ENCODE measurements at places on chromosomes 4 and X.

GRCh38 chrX:142593361-142593862, 388.3 kb upstream of the MAGEC2 start:
- H3K36me3 ChIP-seq, result no peaks in the 10 kb centered on the region
- H3K27me3 ChIP-seq, result no peaks in the 10 kb centered on the region
- DNase-seq, result no peak
- H3K4me3 ChIP-seq, result no peak overlapping the region
- H3K27ac ChIP-seq, result no peak overlapping the region

GRCh38 chrX:151543706-151544105, 19.8 kb upstream of the PASD1 start:
- H3K27ac ChIP-seq, result no peak overlapping the region
- H3K36me3 ChIP-seq, result no peaks in the 10 kb centered on the region
- DNase-seq, result no peak
- no peak overlapping the region for H3K4me3 ChIP-seq
- H3K27me3 ChIP-seq, result no peaks in the 10 kb centered on the region

DNA sequence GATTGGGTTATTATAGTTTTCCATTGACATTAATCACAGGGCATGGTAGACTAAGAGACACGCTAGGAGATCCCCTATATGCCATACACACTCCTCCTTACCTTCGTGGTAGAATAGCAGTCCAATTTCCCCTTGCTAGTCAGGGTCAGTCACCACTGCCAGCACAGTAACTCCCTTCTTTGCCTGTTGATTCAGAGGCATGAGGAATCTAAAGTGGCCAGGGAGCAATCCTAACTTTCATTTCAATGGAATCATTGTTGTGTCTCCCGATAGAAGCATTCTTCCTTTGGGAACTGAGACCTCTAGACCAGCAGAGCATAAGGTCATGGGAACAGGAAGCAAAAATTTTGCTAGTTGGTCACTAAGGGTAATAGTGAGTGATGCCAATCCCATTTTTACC, 51.1 kb downstream of the COL25A1 start:
- H3K36me3 ChIP-seq, result peaks cover 12% of the 10 kb centered on the region
- peak overlapping the region; percentile 56 for H3K4me3 ChIP-seq
- peak overlapping the region; percentile 36 for H3K27ac ChIP-seq
- DNase-seq, result peak; percentile 8
- H3K4me1 ChIP-seq, result peaks cover 52% of the 10 kb centered on the region

DNA sequence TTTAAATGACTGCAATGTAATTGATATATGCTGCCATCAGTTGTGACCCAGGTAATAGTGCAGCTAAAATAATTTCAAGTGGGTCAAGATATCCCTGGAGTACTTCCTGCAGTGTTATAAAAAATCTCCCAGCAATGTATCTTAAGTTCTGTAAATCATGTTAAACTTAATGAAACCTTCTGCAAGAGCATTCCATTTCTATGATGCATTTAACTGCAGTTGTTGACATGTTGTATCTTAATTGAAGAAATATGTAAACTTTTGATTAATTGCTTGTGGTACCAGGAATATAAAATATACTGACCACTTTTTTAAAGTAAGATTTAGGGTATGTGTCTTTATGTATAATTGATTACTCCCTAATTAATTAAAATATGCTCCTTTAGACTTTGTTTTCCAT, 213.6 kb downstream of the AFF2 start:
- H3K27ac ChIP-seq, result no peak overlapping the region
- H3K4me1 ChIP-seq, result no peaks in the 10 kb centered on the region
- no peaks in the 10 kb centered on the region for H3K27me3 ChIP-seq
- H3K36me3 ChIP-seq, result peaks cover 4% of the 10 kb centered on the region

GRCh38 chr4:110849461-110849860, 226.6 kb upstream of the PITX2 start:
- peaks cover 5% of the 10 kb centered on the region for H3K4me1 ChIP-seq
- peaks cover 10% of the 10 kb centered on the region for H3K27me3 ChIP-seq
- H3K4me3 ChIP-seq, result no peak overlapping the region
- no peaks in the 10 kb centered on the region for H3K36me3 ChIP-seq
